Left kidney (tissue), 8 donors: ENCODE measurements at places on chromosomes 5 and 9. TPM values are rescaled to one million over a fixed set of nuclear protein-coding genes. Genes with fewer than 3 reads are reported as not detected.

GRCh38 chr5:74938250-74938933 lies 72.2 kb upstream of the FAM169A start:
- DNase-seq = no peak

GRCh38 chr5:142053426-142054151 lies 40.8 kb upstream of the GNPDA1 start:
- no peak for DNase-seq

- no peak for DNase-seq
Measured at GRCh38 chr9:34197756-34198711, 19.2 kb downstream of the UBAP1 start.

GRCh38 chr9:6215562-6215961 lies at the start of gene IL33:
IL33 (plus strand) TSS chr9:6215807; CDS start chr9:6241695, 25,888 bp downstream.
- DNase-seq = peak; percentile 34

DNA sequence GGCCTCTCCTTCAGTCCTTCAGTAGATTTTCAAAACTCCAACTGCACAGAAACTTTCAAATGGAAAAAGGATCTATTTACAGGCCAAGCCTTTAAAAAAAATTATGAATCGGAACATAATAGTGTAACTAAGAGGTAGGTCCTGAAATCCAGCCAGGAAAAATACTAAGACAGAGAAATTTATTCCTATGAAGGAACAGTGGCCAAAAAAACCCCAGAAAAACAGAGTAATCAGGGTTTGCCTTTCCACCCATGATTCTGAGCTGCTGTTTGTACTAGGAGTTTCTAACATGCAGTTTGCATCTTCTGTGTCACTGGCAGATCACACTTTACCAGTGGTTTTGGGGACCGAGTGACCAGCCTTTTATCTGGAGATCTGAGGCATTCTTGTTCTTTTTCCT lies 93.1 kb upstream of the TMED7 start:
- DNase-seq = no peak

Gene SPINK1
- polyA plus RNA-seq = 49.5 TPM

Gene MSANTD3
- polyA plus RNA-seq = 23.9 TPM

Gene PCDHA3
- polyA plus RNA-seq = 0.47 TPM
